ENCODE measurements at places on chromosomes 12 and 14.
A peak's percentile ranks its signal among the peaks of the same experiment; 100 is the strongest.

GRCh38 chr12:93736640-93737178 is 59.5 kb downstream of the CRADD start:
- DNase-seq, result no peak

GRCh38 chr14:33561488-33562175 is 389.2 kb downstream of the EGLN3 start:
- DNase-seq, result no peak

DNA sequence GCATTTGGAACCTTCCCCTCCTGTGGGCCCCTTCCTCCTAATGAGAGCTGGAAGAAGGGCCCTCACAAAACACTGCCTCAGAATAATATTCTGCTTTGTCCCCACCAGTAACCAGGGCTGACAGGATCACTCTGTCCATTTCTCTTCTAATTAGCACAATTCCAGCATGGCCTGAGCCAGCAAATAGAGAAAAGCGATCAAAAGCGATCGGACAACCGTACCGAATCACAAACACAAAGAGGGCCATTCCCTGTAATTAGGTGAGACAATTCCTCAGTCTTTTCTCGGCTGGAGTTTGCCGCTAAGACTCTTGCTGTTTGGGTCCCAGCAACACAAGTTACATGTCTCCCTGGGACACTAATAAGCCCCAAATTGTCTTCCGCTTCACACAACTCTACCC is 35.6 kb upstream of the VSX2 start:
- no peak for DNase-seq

- DNase-seq, result no peak
These were observed 181.0 kb downstream of the KTN1 start for GRCh38 chr14:55760789-55761566.

GRCh38 chr14:59150990-59151389 is 37.5 kb upstream of the DAAM1 start:
- peak; percentile 57 for DNase-seq

GRCh38 chr14:51592836-51593235 is 58.9 kb upstream of the FRMD6 start:
- DNase-seq, result no peak

All from suppressor macrophage treated with lipopolysaccharide for 1 hour (primary cell).